ENCODE measurements at places on chromosomes 2 and 18.

DNA sequence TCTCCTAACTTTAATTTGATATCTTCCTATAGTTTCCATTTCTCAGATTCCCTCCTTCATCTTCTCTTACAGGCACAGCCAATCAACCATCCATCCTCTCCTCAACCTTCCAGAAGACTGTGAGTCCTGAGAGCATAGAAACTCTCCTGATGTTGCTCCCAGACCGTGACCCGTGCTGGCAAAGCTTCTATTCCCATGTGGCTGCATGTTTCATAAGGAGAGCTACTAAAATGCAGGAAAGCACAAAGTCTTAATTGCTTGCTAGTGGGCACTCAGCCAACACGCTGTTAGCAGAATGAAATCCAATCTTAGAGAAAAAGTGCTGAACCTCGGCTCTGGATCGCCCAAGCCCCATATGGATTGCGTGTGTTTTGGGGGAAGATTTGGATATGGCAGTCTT, 1244.7 kb upstream of the ZEB2 start:
- no peak for DNase-seq

DNA sequence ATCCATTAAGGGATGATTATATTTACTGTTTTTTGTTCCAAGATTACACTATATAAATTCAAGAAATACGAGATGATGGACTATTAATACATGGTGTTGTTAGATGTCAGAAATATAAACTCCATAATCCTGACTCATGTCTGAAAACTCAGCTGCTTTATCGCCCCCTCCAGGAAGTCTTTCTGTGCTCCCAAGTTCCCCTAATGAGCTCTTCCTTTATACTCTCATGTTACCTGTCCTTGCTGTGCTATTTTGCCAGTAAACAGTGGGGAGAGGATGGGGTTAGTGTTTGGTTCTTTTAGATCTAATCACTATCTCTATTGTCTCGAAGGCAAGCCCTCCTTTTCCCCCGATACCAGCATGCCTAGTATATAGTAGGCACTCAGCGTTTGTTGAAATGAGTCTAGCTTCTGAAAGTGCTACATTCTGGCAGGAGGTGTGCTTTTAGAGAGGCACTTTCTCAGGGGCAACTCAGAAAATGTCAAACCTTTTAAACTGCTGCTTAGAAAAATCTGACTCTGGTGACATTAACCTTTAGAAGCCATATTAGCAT, 21.4 kb upstream of the BARD1 start:
- no peak for DNase-seq

DNA sequence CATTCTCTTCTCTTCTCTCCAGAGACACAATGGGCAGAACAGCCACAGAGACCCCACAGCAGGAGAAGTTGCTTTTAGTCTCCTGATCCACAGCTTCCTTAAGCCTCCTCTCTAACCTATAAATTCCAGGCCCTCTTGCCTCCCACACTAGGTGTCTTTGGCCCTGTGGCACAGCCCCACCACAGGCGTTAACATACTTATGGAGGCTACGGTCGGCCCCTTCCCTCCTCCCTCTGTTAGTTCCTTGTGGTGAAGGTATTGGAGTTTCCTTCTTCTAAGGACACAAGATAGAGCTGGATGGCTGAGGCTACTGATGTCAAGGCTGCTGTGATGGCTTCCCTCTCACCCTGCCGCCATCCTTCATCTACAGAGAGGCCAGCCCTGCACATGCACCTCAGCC, 123.5 kb upstream of the ACAA2 start:
- no peak for DNase-seq

DNA sequence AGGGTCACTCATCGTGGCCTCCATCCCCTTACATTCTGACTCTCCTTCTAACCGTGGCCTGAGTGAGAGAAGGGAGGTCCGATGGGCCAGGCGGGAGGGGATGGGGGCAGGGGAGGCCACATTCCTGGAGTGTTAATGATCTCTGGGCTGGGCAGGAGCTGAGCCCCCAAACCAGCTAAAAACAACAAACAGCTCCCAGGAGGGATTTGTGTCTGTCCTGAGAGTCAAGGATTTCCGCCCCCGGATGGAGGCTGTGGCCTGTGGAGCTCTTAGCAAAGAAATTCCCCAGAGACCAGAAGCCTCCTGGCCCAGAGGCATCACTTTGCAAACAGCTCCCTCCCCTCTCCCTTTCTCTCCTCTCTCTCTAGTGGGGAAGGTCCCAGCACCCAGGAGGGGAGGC, 23.5 kb downstream of the EMX1 start:
- DNase-seq: no peak

- DNase-seq: no peak
These were observed 166.7 kb downstream of the L3MBTL4 start for GRCh38 chr18:6248017-6248416.

DNA sequence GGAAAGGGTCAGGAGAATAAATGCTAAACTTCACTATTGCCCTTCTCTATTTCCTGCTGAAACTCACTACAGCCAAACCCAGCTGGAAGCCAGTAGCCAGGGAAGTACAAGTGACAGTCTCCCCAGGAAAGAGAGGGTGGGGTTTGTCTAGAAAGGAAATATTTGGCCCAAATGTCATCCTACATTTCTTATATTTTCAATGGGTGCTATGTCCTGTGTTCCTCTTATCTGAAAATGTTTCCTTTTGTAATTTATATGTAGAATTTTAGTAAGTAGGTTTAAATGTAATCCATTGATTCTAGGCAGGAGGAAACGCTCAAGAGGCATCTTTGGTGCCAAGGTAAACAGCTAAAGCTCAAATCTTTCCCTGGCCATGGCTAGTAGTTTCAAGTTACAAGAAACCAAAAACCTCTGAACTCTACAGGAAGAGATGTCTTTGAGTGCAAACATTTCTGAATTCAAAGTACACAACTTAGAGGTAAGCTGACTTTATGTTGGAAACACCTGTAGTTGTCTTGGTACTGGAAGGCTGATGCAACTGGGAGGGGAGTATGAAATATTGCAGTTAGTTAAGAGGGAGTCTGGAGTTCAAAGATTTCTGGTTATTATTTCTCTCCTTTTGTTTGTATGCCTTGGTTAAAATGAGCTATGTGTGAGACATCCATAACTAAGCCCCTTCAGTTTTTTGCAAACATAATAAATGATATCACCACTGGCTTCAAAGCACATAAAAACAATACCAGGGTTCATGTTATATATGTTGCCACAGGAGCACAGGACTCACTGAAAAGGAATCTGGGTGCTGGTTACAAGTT, 356.1 kb upstream of the ZC3H15 start:
- peak; percentile 22 for DNase-seq

- peak; percentile 9 for DNase-seq
These were observed 29.0 kb downstream of the SERPINB5 start for GRCh38 chr18:63505566-63506335.

GRCh38 chr2:239746559-239747246, 278.4 kb downstream of the NDUFA10 start:
- DNase-seq: no peak

- DNase-seq: no peak
These were observed 46.7 kb downstream of the GLS start for GRCh38 chr2:190927301-190927700.

- DNase-seq: no peak
These were observed 200.7 kb upstream of the SMAD7 start for GRCh38 chr18:49151482-49151881.

DNA sequence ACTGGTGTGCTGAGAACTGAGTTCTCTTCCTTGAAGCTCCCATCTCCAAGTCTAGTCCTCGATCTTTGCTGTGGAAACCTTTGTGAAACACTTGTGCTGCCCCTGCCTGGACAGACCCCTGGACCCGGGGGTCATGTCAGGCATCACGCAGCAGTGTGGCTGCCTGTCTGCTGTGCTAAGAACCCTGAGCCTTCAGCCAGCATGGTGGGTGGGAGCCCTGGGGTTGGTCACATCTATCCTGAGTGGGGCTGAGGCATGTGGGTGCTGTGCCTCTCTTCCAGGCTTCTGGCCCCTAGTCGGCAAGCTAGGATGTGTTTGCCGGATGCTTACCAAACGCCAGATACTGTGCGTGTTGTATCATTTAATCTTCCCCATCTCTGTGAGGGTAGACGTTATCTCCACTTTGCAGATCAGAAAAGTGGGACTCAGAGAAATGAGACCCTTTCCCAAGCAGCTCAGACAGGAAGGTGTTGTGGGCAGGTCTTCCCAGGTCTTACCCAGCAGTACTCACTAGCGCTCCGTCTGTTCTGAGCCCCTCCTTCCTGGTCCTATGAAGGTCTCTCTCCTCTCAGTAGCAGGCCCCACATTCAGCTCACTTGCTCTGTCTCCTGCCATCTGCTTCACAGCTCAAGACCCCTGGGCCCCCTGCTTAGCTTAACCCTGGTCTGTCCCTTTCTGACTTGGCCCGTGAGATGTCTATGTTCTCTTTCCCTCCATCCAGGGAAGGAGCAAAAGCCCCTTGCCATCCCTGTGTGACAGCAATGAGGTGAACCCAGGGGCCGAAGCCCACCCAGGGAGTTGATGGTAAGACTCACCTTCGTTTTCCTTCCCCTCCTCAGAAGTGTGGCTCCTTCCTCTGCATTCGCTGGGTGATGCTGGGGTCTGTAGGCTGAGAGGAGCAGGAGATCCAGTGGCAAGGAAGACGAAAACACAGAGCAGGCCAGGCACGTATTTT, 242.8 kb downstream of the FAM210A start:
- DNase-seq: no peak

DNA sequence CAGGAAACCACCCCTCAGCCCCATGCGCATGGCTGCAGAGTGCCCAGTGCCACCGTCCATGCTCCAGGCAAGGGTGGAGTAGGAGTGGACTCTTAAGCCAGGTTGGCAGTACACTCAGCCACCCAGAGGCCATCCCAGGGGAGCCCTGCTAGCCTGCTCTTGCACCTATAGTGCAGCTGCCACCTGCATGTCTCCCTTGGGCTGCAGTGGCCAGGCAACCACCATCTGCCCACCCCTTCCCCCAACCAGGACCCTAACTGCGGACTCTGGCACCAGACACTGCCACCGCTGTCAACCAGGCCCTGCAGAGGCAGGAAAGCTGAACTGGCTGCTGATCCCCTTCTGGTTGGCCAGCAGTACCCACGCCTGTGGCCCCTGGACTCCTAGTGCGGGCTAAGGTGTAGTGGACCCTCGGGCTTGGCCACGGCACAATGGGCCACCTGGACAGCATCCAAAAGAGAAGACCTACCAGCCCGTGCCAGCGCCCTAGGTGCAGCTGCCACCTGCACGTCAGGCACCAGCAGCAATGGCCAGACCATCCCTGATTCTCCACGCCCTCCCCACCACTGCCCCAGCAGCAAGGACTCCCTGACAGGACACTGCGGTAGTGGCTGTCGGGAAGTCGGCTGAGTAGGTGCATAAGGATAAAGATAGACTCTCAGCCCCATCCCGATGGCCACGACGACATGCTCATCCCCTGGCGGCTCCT, 72.8 kb downstream of the RPIA start:
- DNase-seq: no peak

- no peak for DNase-seq
These were observed 18.1 kb upstream of the DYNC1I2 start for GRCh38 chr2:171669121-171669520.

- peak; percentile 3 for DNase-seq
These were observed 18.6 kb upstream of the SKA1 start for GRCh38 chr18:50356036-50356945.

GRCh38 chr18:5966514-5966913, 71.2 kb upstream of the TMEM200C start:
- DNase-seq: no peak

GRCh38 chr18:58768293-58768974, 96.2 kb upstream of the ZNF532 start:
- peak; percentile 54 for DNase-seq

DNA sequence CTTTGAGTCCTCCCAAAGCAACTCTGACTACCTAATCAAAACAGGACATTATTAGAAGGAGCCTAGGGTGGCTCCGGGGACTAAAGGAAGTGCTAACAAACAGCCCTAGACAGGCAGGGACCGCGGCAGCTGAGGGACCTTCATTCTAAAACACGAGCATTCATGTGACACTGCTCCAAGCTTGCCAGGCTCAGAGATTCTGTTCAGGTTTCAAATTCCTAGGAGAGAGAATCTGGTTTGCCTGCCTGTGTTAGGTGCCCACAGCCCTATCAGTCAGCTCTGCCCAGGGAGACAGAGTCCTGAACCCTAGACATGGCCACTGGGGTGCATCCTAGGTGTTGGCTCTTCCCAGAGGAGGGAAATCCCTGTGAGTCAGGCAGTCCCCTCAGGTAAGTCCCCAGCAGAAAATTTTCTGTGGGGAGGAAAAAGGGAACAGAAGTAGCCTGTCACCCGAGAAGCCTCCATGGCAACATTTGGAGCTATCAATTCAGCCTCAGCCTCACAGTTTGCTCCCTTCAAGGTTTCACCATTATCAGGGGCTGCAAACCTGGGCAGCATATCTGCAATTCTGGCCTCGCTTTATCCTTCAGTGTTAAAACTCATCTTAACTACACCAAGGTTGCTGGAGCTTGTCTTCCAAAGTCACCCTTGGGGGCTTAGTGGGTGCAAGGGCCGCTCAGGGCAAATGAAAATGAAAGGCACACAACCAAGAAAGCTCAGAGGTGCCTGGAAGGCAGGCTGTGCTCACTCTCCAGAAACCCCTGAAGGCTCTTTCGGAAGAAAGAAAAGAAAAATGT, 28.6 kb downstream of the PCBP1 start:
- DNase-seq: no peak

- no peak for DNase-seq
These were observed 142.1 kb downstream of the SEPTIN10 start for GRCh38 chr2:109471658-109472057.

DNA sequence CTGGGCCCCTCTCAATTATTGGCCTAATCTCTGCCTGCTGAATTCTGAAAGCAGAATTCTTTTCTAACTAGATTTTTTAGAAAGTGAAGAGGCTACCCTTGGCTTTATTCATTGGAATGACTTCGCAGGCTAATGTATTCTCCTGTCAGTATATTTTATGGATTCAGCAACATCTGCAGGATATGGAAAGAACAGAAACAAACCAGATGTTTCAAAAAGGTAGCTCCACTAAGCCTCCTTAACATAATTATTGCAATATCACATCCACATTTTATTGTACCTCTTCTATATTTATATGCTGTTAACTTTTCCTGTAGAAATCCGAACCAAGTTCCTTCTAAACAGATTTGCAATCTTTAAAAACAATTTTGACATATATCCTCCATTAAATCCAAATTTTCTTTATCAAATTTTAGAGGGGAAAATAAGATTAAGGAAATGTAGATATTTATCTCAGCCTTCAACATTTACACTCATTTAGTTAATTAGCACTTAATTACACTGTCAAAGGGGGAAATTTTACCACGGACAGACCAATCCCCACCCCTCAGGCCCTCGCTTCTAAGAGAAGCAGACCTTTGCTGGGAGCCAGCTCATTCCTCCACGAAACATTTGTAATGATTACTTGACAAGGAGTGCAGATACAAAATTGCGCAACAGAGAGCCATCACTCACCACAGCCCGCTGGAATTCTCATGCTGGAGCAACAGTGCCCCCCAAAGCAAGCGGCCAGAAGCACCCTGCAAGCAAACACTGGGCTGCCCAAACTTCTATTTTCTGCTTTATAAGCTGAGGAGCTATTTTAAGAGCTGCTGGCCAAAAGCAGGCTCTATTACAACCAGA, 253.4 kb downstream of the ETAA1 start:
- DNase-seq: peak; percentile 14
